ENCODE measurements at places on chromosomes 3 and 15.

GRCh38 chr3:11541321-11542303, 102.1 kb downstream of the VGLL4 start:
- no peak for DNase-seq

DNA sequence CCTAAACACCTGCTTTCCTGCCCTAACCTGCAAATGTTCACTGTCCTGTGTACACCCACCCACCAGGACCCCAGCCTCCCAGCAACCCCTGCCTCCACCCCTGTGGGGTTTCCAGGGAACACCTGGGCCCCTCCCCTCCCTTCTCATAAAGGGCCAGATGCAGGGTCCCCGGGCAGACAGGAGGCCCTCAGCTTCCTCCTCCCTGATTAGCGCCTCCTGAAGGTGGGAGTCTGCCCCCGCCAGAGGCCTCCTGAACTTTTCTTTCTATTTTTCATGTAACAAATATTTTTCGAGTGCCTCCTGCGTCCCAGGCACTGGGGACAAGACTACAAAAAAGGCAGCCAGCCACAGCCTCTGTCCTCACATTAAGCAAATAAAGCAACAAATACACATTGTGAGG, 135.4 kb upstream of the LINGO1 start:
- DNase-seq, result no peak

- DNase-seq, result peak; percentile 48
Observed at GRCh38 chr3:128432971-128433836, 33.5 kb downstream of the DNAJB8 start.

DNA sequence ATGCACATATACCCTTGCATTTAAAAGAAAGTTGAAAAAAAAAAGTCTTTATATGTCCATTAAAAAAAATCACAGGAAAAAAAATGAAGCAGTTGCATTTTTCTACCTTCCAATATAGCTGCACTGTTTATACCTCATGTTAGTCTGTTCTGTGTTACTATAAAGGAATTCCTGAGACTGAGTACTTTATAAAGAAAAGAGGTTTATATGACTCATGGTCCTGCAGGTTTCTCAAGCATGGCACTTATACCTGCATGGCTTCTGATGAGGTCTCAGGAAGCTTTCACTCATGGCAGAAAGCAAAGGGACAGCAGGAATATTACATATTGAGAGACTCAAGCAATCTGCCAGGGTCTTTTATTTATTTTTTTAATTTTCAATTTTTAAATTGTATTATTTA, 277.2 kb upstream of the BCHE start:
- no peak for DNase-seq

DNA sequence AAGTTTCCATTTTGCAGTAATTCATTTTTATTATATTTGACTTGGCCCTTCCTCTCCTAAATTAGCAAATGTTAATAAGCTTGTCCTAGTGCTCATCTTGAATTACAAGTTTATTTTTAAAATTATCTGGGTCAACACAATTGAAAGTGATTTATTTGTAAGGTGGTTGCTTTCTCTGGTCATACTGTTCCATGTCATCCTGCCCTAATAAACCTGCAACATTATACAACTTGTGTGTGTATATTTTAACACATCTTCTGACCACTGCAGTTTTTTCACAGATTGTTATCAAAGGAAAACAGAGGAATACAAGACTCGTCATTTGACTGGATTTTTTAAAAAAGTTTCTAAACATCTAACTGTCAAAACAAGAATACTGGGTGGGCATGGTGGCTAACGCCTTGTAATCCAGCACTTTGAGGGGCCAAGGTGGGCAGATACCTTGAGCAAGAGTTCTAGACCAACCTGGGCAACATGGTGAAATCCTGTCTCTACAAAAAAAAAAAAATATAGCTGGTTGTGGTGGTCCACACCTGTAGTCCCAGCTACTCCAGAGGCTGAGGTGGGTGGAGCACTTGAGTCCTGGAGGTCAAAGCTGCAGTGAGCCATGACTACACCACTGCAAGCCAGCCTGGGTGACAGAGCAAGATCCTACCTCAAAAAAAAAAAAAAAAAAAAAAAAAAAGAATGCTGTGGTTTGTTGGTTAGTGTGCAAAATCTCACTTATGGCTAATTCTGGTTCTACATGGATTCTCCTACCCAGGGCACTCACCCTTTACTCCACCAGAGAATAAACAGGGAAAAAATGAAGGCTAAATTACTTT, 5.0 kb upstream of the LRRFIP2 start:
- no peak for DNase-seq

DNA sequence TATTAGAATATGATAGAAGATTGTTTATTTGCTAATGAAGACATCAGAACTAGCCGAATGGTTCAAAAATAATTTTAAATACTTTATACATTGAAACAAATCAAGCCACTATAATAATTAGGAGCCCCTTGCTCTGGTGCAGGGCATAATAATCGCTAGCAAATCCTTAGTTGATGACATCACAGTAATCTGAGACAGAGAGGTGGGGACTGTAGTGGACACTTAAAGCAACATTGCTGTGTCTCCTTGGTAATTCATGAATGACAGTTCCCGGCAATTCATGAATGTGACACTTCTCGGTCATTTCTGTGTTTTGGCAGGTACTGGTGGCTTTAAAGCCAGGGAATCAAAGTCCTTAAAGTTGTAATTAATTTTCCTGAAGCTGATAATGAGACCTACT, 114.3 kb downstream of the PPM1L start:
- no peak for DNase-seq

DNA sequence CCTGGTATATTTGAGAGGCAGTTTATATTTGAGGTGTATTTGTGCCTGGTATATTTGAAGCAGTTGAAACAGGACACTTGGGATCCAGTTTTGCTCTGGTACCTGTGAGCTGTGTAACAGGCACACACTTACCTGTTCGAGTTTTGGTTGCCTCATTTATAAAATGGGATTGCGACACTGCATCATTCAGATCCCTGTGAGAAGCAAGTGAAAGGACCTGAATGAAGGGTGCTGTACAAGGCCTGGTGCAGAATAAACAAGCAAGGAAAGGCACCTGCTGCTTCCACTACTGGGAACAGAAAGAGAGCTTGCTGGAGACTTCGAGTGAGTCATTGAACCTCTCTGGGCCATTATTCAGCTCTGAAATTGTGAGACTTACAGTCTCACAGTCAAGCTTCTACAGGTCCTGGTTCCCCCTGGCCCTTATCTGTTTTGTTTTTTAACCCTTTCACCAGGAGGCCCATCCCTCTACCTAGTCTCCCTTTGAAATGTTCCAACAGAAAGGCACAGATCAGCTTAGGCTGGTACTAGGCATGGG, 11.5 kb downstream of the FETUB start:
- DNase-seq, result no peak

GRCh38 chr3:121362035-121362734, 183.6 kb downstream of the POLQ start:
- no peak for DNase-seq

- peak; percentile 8 for DNase-seq
Observed at GRCh38 chr3:133887803-133888703, 7.6 kb downstream of the RAB6B start.

All from adipocyte (in vitro differentiated cells).